ENCODE measurements at places on chromosomes 12 and 14.

GRCh38 chr14:102140027-102140749 lies 491 bp downstream of the WDR20 start:
- peak; percentile 21 for DNase-seq

DNA sequence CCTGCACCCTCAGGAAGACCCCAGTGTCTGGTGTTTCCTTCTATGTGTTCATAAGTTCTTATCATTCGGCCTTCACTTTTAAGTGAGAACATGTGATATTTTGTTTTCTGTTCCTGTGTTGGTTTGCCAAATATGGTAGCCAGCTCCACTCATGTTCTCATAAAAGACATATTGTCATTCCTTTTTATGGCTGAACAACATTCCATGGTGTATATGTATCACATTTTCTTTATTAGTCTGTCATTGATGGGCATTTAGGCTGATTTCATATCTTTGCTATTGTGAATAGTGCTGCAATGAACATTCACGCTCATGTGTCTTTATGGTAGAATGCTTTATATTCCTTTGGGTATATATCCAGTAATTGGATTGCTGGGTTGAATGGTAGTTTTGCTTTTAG lies 645.1 kb downstream of the SLC16A7 start:
- DNase-seq: no peak

DNA sequence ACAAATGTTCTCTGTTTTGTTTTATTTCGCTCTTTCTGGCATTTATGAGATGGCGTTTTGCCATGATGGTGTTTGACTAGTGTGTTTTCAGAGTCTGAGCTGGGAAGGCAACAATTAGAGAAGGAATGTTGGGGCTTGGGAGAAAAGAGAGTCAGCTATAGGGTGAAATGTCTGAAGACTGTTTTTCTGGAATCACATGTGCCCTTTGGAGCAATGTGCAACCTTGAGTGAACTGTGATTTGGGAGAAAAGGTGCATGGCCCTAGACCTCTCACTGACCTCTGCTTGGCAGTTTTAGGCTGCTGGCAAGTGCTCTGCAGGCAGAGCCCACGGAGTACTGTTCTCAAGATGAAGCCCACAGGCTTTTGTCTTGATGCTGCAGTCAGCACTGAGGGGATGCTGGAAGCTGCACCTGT lies 379.9 kb upstream of the PDE3A start:
- DNase-seq: no peak

DNA sequence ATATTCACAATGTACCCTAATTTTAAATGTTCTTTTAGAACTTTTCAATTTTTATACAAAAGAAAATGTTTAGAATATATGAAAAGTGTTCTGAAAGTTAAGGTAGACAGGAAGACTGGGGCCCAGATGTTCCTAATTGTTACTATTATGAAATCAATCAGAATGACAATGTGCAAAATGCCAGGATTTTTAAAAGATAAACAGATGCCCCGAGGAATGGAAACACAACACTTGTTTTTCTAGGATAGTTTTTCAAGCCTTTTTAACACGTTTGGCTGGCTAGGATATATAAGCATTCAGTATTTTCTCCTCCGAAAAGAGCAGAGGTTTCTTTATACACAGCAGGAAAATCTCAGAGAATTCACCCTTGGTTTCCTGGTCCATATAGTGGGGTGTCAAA lies 106.8 kb downstream of the ESR2 start:
- no peak for DNase-seq

DNA sequence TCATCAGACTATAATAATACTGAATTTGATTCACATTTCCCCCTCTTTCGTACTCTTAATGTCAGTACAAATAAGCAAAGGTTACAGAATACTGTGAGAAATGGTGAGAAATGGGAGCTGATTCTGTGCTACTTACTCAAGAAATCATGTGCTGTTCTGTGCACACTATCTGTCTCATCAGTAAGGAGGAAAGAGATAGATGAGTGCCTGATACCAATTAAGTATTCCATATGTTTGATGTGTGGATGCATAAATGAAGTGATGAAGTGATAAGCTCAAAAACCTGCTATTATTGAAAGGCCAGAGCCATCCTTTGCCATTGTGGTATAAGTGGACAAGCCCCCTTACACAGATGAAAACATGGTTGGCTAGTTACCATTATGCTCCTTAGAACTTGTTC lies 127.7 kb downstream of the PDE3A start:
- DNase-seq: no peak

- no peak for DNase-seq
Observed at GRCh38 chr14:89992273-89992672, 36.5 kb downstream of the TDP1 start.
